Stimulated activated CD4-positive, alpha-beta T cell treated with anti-CD3 and anti-CD28 coated beads, TNF-alpha, amount 100 ng/mL, for 24 hours (primary cell): ENCODE measurements at places on chromosomes 5 and 9.

DNA sequence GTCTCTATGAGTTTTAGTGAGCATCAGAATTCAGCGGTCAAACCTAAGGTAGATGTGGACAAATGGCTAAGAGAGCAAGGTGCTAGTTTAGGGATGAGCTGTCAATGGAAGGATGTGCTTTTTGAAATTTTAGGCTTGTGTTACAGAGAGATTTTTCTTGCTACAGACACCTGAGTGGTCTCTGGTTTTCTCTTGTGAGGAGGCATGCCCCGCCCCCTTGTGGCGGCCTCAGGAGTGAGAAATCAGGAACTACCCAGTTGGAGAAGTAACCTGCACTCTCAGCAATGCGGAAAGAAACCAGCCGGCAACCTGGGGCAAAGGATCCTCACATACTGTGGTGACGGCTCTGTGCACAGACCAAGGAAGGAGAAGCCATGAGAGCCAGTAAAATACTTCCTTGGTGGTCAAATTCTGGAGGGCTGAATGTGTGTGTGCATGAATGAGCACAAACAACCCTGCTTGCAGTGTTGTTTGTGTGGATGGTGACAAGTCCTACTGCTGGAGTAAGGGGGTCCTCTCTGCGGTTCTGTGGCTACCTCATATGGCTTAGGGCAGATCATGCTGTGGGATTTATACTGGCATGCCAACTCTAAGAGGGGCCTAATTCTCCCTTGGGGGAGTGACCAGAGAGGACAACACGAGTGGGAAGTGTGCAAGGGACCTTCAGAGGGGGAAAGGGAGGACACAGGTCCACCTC, 16.7 kb upstream of the HSD17B4 start:
- DNase-seq: peak; percentile 67

DNA sequence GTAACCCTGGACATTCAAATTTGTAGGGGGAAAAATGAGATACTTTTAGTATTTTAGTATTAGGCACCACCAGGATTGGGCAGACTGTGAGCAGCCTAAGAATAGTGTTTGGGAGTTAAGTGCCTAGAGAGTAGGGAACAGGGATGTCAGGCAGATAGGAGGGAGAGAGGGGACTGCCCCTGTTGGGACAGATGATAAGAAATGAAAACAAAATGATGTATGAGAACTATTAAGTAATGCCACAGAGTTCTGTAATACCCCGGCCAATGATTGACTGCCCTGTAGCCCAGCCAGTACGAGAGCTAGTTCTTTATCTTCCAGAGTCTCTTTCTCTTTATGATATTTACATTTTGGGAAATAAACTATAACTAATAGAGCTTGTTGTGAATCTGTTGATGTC, 24.4 kb downstream of the ARHGAP26 start:
- no peak for DNase-seq

- DNase-seq: no peak
Observed at GRCh38 chr5:77066823-77067442, 20.2 kb downstream of the ZBED3 start.

DNA sequence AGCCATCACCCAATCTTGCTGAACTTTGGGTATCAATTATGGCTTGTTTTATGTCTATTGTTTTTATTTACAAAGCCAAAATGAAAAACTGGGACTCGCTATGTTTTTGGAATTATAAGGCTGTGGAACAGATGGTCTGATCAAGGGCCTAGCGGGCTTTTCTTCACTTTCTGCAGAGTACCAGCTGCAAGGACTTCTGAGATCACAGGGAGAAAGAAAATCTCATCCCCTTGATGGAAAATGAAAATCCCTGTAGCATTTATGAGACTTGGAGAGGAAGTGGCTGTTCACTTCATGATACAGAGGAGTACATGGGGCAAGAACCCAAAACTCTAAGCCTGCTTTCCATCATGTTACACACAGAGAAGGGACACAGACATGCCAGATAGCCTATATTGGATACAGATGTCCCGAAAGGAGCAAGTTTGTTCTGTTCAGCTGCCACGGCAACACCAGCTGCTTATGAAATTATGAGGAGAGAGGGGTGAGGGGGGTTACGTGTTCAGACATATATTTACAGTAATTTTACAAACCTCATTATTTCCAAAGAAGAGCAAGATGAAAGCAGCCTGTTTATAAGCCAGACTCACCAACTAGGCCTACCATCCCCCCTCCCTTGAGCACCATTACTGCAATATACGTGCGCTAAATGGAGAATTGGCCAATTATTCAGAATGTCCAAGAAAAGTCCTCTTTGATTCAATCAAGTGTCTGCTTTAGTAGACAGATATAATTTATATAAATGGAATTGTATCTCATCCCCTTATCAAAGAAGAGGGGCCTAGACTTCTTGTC, 220.0 kb downstream of the MARCHF11 start:
- DNase-seq: no peak

GRCh38 chr5:90054612-90055011, 354.9 kb downstream of the CETN3 start:
- DNase-seq: no peak

- DNase-seq: no peak
Observed at GRCh38 chr5:178553517-178553916, 36.7 kb downstream of the COL23A1 start.

GRCh38 chr5:1538741-1539392, 15.1 kb upstream of the LPCAT1 start:
- no peak for DNase-seq

- DNase-seq: no peak
Observed at GRCh38 chr9:127452691-127453090, 1.4 kb downstream of the LRSAM1 start.

DNA sequence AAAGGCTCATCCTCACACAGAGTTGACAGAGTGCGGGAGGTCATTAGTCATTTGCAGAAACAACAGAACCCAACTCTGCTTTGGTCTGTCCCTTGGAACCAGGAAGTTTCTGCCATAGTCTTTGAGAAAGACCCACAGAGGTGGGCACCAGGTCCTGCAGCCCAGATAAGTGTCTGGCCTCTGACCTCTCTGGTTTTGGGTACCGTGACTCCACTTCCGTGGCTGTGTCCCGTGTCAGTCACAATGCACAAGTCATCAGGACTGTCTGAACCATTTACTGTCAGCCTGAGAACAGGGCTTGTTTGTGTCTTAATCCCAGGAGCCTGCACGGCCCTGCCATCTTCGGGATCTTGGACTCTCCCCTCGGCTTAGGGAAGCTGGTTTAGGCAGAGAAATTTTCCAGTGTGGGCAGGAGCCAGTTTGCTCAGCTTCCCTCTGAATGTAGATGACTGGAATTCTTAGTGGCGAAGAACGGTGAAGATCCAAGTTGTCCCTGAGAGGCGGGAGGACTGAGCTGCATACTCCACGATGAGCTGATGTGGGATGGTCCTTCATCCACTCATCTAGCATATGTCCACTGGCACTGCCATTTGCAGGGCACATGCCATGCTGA, 11.9 kb downstream of the GSN start:
- DNase-seq: no peak

DNA sequence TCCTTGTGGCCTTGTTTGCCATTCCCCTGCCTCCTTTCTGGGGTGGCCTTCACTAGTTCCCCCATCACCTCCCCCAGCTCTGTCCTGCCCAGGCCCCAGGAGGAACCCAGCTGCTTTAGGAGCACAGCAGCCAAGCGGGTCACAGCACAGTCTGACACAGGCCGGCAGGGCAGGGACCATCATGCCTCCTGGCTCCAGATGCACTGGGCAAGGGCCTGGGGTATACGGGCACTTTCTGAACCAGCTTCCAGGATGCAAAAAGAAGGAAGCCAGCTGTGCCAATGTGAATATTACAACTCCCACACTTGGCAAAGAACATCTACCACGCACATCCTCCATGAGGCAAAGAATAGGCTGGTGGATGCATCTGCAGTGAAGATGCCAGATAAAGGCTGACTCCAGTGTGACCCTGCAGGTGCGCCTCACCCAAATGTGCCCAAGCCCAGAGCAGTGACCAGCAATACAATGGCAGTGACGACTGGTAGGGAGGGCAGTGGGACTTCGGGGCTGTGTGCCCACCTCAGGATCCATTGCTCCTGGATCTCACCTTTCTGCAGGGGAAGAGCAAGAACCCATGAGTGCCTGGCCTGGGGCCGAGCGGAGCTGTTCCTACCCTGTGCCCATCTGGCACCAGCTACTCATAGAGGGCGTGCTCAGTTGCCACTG, 6.3 kb upstream of the IL3 start:
- DNase-seq: no peak

DNA sequence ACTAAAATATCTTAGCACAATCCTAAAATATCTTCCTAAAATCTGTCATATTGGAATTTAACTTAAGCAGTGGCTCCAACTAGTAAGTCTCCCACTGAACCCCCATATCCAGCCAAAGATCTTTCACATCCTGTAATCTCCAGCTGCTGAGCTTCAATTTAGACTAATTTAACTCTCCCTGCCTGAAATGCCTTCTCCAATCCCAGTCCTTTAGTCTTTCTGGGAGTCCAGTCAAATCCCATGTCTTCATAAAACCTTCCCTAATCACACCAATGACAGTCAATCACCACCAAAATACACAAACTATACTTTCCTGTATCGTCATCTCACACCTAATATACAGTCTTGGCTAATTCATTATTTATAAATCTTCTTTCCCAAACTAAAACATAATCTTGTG, 607 bp upstream of the KLHL3 start:
- DNase-seq: no peak

DNA sequence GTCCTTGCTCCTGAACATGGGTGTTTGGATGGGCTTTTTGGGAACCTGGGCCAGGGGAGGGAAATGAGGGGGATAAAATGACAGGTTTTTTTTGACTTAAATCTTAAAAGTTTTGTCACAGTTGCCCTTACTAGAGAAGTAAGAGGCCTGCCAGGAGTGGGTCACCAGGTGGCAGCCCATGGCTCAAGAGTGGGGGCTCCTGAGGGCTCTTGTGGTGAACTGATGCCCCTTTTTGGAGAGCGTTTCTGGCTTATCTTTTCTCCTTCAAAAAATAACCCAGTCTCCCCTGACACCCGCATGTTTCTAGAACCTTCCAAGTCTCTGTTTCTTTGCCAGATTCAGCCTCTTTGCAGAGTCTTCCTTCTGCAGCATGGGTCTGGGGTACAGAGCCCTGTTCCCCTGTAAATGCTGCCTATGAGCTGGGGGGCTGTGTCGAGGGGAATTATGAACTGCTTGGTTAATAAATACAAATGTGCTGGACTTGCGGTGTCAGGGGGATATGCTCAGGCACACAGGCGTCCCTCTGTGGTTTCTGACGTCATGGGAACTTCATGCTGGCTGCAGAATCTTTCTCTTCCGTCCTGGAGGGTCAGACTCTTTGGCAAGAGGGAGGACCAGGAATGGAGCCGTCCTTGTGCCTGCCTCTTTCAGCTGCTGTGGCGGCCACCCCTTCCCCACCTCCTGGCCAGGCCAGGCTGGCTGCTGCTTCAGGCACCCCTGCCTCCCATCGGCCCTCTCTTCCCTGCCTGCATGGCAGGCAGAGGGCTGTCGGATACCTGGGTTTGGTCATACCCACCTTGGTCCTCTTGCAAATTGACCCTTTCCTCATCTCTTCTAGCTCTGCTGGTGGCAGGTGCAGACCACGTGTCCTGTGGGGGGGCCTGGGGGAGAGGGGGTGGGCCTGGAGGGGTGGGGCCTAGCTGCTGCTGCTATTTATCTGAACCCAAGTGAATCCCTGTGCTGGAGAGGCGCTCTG, 30.1 kb downstream of the PTPA start:
- no peak for DNase-seq

DNA sequence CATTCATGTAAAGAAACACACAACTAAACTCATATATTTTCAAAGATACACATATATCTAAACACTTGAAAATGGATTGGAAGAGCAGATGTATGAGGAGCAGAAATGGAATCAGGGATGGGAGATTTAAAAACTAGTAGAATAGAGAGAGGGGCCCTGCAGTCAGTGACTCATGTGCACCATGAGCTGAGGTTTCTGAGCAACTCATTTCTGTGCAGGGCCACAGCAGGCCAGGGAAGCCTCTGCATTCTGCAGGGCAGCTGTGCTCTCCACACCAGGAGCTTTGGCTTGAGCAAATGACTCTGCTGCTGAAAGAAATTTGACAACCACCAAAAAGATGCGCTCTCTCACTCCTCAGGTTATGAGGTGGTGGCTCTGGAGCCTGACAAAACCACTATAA, 27.1 kb downstream of the LHX6 start:
- no peak for DNase-seq

GRCh38 chr5:122310889-122311288, 1.1 kb upstream of the SNCAIP start:
- no peak for DNase-seq

DNA sequence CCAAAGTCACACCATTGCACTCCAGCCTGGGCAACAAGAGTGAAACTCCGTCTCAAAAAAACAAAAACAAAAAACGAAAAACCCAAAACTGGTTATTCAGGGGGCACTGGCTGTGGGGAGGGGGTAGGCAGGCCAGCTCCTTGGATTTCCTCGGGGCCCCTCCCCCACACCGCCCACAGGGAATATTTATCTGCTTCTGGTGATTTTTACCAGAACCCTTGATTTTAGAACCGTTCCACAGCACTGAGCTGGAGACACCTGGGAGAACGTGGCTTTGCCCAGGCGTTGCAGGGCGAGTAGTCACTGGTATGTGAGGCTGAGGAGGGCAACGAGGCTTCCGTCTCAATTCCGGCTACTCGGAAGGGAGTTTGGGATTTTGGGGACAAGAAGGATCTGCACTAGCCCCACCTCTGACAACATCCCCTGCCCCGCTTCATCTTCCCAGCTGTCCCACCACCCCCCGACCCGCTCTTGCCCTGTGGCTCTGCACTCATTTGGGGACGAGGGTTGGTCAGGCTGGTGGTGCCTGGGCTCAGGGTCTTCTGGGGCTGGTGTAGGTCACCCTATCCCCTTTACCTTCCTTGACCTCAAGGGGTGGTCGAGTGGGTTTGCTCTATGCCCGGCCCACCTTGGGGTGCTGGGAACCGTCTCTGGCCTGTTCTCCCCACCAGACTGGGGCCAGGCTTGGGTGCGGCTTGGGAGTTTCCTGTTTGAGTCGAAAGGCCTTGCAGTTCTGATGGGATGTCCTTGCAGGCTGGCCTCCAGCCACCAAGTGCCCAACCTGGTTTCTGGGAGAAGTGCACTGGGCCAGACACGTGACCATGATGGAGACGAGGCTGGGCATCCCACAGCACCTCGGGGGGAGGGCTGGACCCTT, 3.5 kb downstream of the AHRR start:
- no peak for DNase-seq

DNA sequence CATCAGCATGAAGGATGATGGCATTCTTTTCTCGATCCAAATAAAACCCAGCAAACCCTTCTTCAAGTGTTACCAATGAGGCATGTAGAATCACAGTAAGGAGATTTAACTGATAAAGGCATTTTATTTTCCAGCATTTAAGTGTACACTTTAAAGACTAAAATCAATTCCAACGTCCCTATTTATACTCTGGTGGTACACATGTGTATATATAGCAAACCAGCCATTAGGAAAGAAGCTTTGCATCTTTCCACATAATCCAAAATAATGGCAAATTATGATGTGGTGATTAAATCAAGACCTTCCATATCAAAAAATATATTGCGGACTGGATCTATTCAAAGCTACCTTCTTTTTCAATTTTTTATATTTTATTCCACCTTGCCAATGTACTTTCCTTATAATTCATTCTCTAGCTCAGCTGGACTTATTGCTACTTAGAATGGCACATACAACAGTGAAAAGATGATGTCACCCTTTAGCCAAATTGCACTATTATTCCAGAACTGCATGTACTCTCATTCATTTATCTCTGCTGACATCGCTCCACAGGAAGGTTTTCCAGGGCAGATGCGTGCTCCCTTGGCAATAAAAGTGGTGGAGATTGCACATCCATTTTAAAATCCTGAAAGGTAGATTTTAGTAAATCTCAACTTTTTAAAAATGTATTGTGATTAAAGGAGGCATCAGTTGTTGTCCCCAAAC, 63.3 kb upstream of the SLC30A5 start:
- no peak for DNase-seq

GRCh38 chr5:178285399-178286225, 53.0 kb upstream of the PHYKPL start:
- no peak for DNase-seq
